Thoracic aorta (tissue), 2 donors: ENCODE measurements at places on chromosomes 2 and 18. TPM values are rescaled to one million over a fixed set of nuclear protein-coding genes. Genes with fewer than 3 reads are reported as not detected.

DNA sequence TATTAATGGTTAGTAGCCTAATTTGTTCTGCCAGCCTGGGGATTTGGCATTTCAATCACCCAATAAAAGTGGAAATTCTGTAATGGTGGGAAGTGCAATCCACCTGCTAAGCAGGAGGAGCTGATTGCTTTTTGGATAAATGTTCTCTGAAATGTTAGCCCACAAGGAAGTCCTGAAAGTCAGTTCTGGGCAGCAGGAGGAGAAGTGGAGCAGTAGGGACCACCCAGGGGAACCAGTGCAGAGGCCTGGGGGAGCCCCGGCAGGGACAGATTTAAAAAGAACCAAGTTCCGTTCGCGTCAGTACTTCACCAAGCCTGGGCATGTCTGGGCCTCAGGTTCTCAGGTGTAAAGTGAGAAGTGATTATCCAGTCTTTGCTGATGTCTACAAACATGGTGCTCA is 248.5 kb upstream of the RAB6C start:
- no peak for DNase-seq

The SIGLEC15 gene
- total RNA-seq: 0.49 TPM

DNA sequence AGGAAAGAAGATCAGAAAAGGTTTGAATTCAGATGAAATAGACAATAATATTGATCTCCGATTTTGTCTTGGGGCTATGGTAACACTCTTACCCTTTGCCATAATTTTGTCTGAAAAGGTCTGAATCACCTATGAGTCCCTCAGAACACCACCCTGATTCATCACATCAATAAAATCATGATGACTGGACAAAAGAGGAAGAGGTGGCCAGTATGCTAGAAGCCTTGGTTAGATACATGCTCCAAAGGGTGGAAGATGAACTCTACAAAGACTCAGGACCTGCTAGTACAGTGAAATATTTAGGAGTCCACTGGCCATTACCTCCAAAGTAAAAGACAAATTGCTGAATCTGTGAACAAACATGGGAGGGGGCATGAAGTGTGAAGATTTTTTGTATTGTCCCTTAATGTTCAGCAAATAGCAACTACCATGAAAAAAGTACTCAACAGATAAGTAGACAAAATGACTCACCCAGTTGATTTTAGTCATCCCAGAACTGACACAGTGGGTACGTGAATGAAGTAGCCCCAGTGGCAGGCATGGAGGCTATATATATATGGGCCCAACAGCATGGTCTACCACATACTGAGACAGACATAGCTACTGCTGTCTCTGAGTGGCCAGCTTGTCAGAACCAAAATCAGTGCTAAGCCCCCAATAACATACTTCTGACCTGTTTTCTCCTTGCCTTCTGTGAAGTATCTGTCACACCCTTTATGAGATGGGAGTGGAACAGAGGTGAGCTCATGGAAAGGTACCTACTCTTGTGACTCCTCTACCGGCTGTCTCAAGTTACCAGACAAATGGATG is 36.5 kb upstream of the GLS start:
- no peak for DNase-seq

DNA sequence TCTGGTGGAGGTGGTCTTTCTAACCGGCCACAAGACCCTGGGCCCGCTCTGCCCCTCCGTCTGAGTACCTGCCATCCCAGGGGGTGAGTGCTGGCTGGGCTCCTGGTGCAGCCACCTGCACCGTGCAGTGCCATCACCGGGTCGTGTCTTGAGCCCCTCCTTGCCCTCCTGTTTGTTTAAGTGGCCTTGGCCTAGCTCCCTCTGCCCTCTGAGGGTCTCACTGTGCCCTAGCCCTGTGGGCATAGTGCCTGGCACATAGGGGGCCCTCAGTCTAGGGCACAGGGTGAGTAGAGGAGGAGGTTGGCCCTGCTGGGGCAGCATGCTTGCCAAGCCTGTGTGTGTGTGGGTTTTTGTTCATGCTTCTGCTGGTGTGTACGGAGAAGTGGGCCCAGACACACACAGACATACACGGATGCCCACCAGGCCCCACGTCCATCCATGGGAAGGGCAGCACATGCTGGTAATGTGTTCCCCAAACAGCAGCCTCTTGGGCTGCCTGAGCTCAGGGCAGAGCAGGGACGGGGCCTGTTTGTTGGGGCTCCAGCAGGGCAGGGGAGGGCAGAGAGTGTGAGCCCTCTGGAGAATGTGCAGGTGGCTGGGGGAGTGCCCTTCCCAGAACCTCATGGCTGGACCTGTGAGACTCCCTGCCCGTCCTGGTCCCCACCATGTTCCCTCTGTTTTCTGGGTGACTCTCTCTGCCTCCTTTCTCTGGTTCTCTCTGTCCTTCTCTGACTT is 94.6 kb downstream of the GLI2 start:
- DNase-seq: no peak

GRCh38 chr2:178871536-178871935 is 64.3 kb upstream of the TTN start:
- no peak for DNase-seq

GRCh38 chr2:105540642-105541041 is 141.8 kb upstream of the FHL2 start:
- no peak for DNase-seq

- DNase-seq: no peak
Observed at GRCh38 chr2:239380831-239381708, 19.8 kb downstream of the HDAC4 start.

- no peak for DNase-seq
Observed at GRCh38 chr2:10329880-10330699, 27.4 kb downstream of the HPCAL1 start.

- DNase-seq: no peak
Observed at GRCh38 chr18:160831-161570, 2.6 kb downstream of the USP14 start.
